A673 (cell line): ENCODE measurements at places on chromosomes 11 and 22.

- peak overlapping the region; percentile 25 for H3K27ac ChIP-seq
- no peaks in the 10 kb centered on the region for H3K36me3 ChIP-seq
- no peak overlapping the region for H3K4me3 ChIP-seq
These were observed 61.9 kb downstream of the ARHGEF12 start for GRCh38 chr11:120398132-120398531.

DNA sequence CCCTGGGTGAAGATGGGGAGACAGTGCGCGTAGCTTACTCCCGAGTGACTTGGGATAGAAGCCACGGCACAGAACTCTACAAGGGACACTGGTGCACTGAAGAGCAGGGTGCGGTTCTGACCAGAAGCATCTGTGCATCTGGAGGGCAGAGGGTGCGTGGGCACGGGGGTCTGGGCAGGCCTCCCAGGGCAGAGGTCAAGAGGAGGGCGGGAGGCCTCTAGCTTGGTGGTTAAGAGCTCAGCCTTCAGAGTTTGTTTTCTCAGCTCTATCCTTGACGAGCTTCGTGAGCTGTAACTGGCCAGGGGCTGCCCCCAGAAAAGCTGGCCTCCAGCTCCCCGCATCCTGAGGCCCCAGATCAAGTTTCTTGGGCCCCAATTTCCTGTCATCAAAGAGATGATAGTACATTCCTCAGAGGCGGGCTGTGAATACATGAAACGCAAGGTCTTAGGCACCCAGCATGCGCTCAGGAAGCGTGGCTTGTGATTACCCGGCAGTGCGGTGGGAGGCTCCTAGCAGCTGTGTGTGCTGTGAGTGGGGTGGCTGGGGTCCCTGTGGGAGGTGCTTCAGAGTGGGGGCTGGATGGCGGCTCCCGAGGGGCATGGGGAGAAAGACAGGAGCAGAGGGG lies 6.0 kb upstream of the BID start:
- H3K27me3 ChIP-seq = no peaks in the 10 kb centered on the region
- H3K36me3 ChIP-seq = no peaks in the 10 kb centered on the region
- no peak for DNase-seq

DNA sequence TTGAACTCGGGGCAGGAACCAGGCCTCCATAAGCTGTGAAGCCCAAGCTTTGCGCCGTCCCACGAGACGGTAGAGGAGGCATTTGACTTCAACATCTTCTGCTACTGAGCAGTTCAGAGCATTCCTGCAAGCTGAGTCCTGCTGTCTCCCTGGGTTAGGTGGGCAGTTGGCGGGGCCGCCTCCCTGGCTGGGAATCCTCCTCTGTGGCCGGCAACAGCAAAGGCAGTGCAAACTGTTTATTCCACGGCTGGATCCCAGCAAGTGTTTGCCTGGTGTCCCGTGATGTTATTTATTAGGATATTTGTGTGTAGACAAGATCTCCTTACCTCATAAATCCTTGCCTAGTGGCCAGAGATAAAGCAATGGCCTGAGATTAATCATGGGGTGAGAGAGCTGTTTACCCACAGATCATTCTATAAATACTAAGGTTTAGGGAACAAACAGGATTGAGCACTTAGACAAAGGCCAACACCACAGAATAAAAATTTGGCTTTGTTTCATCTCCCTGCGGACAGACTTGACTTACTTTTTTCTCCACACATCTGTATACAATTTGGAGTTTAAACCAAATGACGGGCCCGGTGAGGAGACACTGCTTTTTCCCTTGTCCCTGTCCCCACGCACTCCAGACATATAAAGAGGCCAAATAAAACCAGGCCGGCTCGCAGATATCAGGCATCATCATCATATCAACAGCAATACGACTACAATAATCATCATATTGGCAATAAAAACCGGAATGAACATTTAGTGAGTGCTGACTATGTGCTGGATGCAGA lies 63.4 kb downstream of the NAT10 start:
- no peak overlapping the region for H3K4me3 ChIP-seq
- H3K36me3 ChIP-seq = peaks cover 4% of the 10 kb centered on the region
- H3K27ac ChIP-seq = no peak overlapping the region

DNA sequence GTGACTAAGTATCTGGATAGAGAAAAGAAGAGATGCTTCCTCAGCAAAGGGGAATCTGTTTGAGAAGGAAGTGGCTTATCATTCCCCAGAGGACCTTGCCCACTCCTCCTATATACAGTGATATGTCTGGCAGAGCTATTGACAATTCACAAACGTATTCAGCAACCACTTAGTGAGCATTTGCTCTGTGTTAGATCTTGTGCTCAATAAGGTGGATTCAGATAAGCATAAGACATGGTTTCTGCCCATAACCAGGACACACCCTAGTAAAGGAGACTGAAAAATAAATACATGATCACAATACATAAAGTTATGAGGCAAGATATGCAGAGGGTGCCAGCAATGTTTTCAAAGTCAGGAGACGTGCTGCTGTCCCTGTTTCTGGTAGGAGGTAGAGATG lies 1.4 kb downstream of the TMEM9B start:
- H3K27ac ChIP-seq = no peak overlapping the region
- no peaks in the 10 kb centered on the region for H3K27me3 ChIP-seq
- no peaks in the 10 kb centered on the region for H3K36me3 ChIP-seq

- DNase-seq = no peak
- peaks cover 33% of the 10 kb centered on the region for H3K36me3 ChIP-seq
- H3K27me3 ChIP-seq = no peaks in the 10 kb centered on the region
- H3K4me1 ChIP-seq = no peaks in the 10 kb centered on the region
- no peak overlapping the region for H3K27ac ChIP-seq
- H3K4me3 ChIP-seq = no peak overlapping the region
These were observed 59.6 kb downstream of the MAPK1 start for GRCh38 chr22:21807544-21808529.

GRCh38 chr11:27456140-27456794 lies 16.3 kb downstream of the LGR4 start:
- peaks cover 33% of the 10 kb centered on the region for H3K4me1 ChIP-seq
- H3K27ac ChIP-seq = no peak overlapping the region
- DNase-seq = peak; percentile 56
- H3K4me3 ChIP-seq = no peak overlapping the region

GRCh38 chr11:116917632-116918031 lies 80.2 kb upstream of the APOA1 start:
- no peak overlapping the region for H3K27ac ChIP-seq
- peaks cover 11% of the 10 kb centered on the region for H3K4me1 ChIP-seq
- H3K27me3 ChIP-seq = no peaks in the 10 kb centered on the region
- DNase-seq = no peak
- no peaks in the 10 kb centered on the region for H3K36me3 ChIP-seq

DNA sequence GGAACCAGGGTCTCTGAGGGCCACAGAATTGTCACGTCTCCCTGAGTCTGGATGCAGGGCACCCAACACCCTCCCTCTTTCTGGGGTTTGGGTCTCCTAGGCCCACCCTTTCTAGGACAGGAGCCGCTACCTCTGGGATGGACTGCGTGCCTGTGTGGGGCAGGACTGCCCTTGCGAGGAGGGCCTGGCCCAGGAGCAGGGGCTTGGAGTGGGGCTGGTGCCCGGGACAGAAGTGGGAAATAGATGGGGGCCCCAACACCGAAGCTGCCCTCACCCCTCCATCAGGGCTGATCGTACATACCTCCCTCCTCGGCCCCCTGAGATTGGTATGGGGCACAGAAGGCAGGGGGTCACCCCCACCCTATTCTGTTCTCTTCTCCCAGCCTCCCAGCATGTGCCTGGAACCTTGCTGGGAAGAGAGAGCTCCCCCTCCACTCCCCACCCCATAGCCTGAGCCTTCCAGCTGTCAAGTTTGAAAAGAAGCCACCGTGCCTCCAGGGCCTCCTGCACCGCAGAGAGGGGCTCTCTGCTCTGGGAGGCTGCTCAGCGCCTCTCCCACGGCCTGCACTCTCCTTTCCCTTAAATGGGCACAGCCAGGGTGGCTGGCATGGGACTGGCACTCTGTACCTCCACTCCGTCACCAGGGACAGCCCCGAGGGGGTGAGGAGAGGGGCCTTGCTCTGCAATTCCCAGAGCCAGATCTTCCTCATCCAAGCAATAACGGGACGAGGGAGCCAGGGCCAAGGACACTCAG lies 1.8 kb downstream of the LRRC10B start:
- no peak overlapping the region for H3K4me3 ChIP-seq
- H3K27ac ChIP-seq = peak overlapping the region; percentile 80
- H3K27me3 ChIP-seq = no peaks in the 10 kb centered on the region
- peak; percentile 69 for DNase-seq

DNA sequence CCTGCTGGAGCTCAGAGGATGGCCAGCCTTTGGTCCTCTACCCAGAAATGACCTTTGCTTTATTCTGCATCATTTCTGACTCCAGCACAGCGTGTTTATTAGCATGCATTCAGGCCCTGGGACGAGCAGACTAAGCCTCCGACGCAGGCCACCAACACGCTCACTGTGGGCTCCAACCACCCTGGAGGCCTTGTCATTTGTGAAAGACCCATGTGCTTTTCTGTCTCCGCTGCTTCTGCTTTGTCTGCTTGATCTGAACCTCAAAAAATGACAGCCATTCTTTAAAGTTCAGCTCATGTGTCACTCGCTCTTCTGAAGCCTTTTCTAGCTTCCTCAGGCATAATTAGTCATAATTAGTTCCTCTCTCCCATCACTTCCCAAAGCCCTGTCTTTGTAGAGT lies 109.1 kb upstream of the TIMP3 start:
- no peaks in the 10 kb centered on the region for H3K36me3 ChIP-seq
- H3K27ac ChIP-seq = no peak overlapping the region
- no peak for DNase-seq
- no peak overlapping the region for H3K4me3 ChIP-seq
- H3K4me1 ChIP-seq = no peaks in the 10 kb centered on the region

DNA sequence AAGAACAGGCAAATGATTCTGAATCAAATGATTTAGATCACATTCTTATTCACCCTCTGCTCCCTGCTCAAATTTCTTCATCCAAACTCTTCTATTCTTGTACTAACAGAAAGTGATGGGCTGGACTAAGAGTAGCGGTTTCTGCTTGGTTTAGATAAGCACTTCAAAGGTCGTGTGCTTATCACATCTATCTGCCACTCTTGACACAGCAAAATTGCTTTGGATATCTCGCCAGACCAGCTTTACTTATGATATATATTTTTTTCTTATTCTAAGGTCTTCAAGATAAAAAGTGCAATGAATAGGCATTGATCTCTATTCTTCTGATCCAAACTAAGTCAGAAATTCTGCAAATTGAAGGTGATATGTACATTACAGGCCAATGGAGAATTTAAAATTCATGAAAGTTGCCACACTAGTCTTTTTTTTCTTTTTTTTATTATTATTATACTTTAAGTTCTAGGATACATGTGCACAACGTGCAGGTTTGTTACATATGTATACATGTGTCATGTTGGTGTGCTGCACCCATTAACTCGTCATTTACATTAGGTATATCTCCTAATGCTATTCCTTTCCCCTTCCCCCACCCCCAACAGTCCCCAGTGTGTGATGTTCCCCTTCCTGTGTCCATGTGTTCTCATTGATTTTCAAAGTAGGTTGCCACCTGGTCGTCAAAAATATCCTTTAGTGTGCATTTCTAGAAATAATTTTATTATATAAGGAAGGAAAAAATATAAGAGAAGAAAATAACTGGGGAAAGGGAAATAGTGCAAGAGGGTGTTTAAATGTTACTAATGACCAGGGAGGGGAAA lies 1941.0 kb upstream of the RAG2 start:
- no peaks in the 10 kb centered on the region for H3K4me1 ChIP-seq
- H3K36me3 ChIP-seq = no peaks in the 10 kb centered on the region
- H3K4me3 ChIP-seq = no peak overlapping the region
- H3K27ac ChIP-seq = no peak overlapping the region

DNA sequence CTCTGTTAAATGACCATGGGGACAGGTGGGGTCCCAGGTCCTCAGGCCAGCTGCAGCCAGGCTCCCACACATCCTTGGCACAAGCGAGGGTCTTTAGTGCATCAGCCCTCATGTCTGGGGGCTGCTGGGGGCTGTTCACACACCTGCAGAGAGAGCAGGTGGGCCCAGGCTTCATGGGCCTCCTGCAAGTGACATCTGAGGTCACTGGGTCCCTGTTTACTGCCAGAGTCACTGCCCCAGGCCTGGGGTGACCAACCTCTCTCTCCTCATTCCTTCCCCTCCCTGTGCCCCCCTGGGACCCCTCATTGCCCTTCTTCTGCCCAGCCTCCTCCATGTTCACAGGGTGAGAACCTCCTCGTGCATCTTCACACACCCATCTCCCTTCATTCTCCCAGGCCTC lies 92.4 kb downstream of the RTL6 start:
- no peaks in the 10 kb centered on the region for H3K36me3 ChIP-seq
- H3K4me1 ChIP-seq = no peaks in the 10 kb centered on the region
- no peak overlapping the region for H3K27ac ChIP-seq
- H3K4me3 ChIP-seq = no peak overlapping the region
- DNase-seq = no peak
- no peaks in the 10 kb centered on the region for H3K27me3 ChIP-seq

DNA sequence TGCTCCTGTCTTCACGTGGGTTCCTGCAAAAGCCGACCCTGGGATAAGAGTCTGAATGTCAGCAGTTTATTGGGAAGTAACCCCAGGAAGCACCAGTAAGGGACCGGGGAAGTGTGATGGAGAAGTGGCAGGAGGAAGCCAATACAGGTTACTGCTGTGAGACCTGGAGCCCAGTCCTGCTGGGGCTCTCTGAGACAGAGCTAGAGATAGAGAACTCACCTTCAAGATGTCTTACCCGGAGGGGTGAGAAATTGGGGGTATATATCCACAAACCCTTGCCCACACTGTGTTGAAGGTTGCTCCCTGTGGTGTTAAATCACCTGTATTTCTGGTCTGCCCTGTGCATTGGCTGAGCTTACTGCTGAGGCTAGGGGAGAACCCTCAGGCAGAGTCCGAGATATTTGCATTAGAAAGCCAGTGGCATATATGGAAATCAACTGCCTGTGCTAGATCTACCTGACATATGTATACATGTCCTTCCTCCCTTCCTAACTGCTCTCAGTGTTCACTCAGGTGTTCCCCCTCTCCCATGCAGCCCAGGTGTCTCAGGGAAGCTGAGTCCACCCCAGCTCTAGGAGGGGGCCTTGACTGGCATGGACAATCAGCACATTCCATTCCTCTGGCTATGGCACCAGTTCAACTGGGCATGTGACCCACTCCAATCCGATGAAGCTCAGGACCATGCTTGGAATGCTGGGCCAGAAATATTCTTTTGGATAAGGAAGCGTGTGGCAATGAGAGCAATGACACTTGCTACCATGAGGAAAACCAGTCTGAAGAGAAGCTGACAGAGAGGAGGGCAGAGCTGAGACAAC lies 6.8 kb upstream of the MICAL2 start:
- H3K4me3 ChIP-seq = no peak overlapping the region
- DNase-seq = no peak
- H3K27me3 ChIP-seq = peaks cover 11% of the 10 kb centered on the region
- H3K27ac ChIP-seq = no peak overlapping the region

DNA sequence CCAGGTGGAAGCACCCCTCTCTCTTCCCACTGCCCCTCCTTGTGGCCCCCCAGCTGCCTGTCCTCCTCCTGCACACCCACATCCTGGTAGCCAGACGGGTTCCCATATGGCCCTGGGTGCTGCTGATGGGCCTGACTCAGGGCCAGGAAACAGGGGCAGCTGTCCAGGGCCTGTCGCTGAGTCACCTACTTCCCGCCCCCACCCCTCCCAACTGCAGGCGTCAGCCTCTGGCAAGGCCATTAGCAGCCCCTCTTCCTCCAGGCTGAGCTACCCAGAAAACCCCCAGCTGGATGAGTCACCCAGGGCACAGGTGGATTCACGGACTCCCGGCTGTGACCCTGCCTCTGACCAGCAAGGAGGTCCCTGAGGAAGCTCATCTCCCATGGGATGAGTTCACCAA lies 6.9 kb upstream of the GAL start:
- no peak overlapping the region for H3K27ac ChIP-seq
- DNase-seq = peak; percentile 18
- no peaks in the 10 kb centered on the region for H3K27me3 ChIP-seq
